K562 (cell line): ENCODE measurements at places on chromosomes 3 and 15.

GRCh38 chr3:123350971-123351370, 97.9 kb downstream of the ADCY5 start:
- DNase-seq, result no peak

GRCh38 chr15:61339516-61339915, 110.4 kb upstream of the RORA start:
- DNase-seq, result no peak

GRCh38 chr15:35061161-35061824, 23.8 kb downstream of the NANOGP8 start:
- no peak for DNase-seq

- no peak for DNase-seq
These were observed 92.4 kb upstream of the THBS1 start for GRCh38 chr15:39488516-39488915.

DNA sequence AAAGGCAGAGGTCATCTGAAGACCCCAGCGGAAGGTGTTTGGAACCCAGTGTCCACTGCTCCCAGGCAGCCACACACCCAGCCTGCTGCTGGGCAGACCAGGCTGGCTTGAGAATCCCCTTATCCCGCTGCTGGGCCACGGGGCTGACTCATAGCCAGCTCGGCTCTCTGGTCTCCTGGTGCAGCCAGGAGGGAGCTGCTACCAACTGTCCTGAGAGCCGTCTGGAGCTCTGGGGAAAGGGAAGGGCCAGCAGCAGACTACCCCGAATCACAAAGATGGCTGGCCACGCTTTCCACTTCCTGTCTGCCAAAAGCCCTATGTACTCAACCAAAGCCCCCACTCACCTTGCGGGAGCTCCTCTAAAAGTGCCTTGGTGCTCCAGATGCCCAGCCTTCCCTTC, 38.3 kb downstream of the WHAMM start:
- no peak for DNase-seq

DNA sequence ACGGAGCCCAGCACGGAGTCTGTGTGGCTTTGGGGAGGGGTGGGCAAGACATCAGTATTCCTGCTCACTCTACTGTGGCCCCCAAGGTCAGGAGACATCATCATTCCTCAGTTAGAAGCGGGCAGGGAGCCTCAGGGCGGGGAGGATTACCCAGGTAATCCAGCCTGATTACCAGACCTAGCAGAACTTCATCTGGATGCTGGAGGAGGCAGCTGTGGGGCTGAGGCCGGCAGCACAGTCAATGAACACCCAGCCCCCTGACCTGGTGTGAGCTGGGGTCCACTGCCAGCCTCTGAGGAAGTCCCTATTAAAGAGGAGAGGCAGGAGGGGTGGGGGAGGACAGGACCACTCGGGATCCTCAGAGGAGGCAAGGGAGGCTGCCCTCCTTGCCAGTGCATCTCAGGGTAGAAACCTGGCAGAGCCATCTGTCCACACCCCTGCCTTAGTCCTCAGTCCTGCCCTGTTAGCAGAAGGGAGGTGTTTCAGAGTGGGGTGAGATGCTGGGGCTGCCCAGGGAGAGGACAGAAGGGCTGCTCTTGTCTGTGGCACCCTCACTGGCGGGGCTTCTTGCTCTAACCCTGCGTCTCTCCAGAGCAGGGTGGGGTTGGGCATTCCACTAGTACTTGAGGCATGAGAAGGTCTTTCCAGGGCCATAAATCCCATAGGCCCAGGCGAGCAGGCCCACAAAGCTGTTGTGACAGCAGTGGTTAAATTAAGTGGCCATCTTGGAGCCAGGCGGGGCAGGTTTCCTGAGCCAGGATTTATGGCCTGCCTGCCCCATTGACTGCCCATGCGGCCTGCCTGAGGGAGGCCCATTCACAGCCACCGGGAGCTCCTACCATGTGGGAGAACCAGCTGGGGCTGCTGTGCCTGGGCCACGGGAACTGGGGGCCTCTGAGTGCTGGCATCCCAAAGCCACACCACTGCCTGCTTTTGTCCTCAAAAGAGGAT, 82.1 kb downstream of the LINGO1 start:
- no peak for DNase-seq

DNA sequence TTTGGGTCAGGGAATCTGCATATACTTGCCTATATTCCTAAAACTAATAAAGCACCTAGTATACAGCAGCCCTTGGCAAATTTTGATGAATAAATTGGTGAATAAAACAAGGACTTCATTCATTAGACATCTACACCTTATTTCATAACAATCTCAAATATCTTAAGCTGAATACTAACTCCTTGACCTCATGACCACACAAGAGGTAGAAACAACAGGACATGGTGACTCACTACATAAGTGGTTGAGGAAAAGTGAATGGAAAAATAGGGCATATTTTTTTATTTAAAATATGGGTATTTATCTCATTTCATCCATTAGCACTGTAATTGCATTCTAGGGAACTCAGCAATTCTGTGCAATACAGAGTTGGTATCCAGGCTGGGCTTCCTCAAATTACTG, 7.8 kb upstream of the STAC start:
- no peak for DNase-seq

- no peak for DNase-seq
These were observed 36.7 kb downstream of the FOXP1 start for GRCh38 chr3:71546821-71547220.

DNA sequence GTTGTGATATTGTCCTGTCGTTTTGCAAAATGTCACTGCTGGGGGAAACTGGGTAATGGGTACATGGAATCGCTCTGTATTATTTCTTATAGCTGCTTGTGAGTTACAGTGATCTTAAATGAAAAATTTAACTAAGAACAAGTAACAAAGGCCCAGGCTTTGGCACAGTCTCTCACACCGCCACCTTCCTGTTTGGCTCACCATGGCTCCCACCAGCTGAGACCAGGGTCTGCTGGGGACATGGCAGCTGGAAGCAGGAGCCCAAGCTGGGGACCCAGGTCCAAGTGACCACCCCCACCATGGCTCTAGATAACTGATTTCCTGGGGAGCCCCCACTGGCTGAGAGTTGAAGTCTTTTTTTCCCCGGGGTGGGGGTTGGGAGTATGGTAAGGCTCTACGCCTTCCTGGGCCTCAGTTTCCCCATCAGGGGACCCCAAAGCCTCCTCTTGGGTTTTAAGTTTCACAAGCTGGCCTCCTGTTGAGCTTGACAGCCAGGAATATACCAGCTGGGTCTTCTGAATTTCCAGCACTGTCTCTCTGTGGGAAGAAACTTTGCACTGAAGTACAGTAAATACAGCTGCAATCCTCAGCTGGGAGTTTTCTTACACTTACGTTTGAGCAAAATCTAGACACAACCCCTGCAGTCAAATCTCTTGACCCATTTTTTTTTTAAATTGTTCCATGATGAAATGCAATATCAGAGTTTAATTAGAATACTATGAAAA, 26.1 kb downstream of the ABTB1 start:
- DNase-seq, result no peak

GRCh38 chr3:69201658-69202057, 79.3 kb upstream of the LMOD3 start:
- no peak for DNase-seq

GRCh38 chr3:71524672-71525071, 58.9 kb downstream of the FOXP1 start:
- DNase-seq, result no peak

GRCh38 chr15:78085928-78086327, 6.4 kb upstream of the SH2D7 start:
- no peak for DNase-seq

DNA sequence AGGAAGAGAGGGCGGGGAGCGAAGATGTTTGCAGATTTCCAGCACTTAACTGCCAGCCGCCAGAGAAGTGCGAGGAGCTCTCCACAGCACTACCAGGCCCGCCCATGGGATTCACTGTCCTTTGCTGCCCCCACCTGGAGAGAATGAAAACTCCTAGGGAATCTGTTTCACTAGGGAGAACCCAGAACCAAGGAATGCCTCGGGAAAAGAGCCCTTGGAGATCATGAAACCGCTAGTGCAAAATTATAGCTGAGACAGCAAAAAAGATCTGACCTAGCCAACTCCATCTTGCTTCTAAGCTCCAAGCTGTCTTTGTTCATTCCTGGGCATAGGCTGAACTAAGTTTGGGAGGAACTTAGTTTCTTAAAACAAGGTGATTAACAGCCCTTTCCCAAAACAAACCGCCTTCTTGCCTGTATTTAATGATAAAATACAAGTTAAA, 82.6 kb upstream of the GCNT3 start:
- peak; percentile 74 for DNase-seq

DNA sequence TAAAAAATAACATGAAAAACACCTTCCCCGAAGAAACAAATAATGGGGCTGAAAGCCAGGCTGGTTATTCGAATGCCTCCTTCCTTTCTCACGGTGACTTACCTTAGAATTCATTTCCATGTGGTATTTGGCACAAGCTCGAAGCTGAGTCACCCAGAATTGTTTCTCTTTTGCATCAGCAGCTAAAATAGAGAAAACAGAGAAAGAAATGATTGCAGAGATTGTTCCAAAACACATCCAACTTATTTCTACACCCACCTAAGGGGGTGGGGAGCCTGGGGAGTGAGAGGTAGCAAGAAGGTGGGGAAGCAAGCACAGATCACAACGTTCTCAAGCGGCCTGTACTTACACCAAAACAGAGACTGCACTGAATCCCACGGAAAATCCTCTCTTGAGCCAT, 104.7 kb downstream of the OSBPL10 start:
- DNase-seq, result no peak

DNA sequence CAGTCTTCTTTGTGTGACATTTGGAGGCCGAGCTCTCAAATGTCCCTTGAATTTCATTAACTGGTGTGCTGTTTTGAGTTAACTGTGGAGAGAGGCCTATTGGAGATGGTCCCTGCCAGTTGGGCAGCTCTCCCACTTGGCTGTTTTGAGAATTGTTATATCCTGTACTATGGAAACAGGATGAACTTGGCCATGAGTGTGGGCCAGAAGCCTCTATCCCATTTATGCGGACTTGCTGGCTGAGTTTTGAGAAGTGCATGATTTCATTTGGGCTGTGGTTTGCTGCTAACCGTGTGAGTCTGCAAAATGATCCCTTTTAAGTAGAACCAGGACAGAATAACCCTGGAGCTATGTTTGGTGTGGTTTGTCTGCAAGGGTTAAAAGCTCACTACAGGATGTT, 366.0 kb downstream of the PTPRG start:
- DNase-seq, result no peak

GRCh38 chr15:100671858-100672543, 69.6 kb downstream of the ASB7 start:
- DNase-seq, result peak; percentile 63

DNA sequence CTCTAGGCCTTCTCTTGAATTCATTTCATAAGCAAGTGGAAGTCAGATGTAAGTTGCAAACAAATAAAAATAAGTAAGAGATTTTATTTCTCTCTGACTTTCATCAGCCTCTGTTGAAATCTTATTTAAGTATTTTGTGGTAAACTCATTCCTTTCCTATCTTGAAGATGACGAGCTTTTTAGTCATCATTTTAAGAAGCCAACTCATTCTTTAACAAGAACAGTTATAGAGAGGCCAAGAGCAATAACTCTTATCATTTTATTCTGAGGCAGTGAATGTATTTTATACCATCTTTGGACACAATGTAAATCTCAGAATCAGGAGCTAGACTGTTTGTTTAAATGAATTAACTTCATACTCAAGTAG, 147.5 kb upstream of the MBNL1 start:
- DNase-seq, result no peak

- no peak for DNase-seq
These were observed 194.9 kb upstream of the KBTBD8 start for GRCh38 chr3:66803206-66803605.

DNA sequence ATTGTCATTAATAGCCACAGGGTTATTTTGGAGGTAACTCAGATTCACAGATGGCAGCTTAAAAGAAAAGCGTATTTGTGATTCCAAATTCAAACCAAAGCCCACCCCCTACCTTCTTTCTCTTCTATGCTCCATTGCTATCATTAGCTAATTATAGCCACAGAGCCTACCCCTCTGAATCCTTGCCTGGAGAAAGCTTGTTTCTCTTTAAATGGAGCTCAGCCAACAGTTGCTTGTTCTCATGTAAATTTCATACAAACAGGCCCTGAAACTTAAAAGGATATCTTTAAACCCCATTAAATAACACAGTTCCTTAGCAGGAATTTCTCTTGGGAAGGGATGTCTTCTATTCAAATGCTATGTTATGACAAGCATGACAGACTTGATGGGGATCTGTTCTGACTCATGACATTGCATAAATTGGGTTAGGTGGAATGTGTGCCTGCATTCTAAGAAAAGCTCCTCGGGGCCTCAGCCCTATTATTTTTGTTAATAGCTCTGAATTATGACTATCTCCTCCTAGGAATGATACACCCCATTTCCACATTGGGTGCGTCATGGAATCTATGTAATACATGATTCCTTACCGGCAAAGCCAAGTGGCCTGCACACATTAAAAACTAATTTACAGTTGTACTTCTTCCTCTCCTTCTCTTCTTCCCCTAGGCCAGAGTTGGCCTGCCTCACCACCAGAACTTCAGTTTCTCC, 265.8 kb downstream of the TAFA4 start:
- no peak for DNase-seq

DNA sequence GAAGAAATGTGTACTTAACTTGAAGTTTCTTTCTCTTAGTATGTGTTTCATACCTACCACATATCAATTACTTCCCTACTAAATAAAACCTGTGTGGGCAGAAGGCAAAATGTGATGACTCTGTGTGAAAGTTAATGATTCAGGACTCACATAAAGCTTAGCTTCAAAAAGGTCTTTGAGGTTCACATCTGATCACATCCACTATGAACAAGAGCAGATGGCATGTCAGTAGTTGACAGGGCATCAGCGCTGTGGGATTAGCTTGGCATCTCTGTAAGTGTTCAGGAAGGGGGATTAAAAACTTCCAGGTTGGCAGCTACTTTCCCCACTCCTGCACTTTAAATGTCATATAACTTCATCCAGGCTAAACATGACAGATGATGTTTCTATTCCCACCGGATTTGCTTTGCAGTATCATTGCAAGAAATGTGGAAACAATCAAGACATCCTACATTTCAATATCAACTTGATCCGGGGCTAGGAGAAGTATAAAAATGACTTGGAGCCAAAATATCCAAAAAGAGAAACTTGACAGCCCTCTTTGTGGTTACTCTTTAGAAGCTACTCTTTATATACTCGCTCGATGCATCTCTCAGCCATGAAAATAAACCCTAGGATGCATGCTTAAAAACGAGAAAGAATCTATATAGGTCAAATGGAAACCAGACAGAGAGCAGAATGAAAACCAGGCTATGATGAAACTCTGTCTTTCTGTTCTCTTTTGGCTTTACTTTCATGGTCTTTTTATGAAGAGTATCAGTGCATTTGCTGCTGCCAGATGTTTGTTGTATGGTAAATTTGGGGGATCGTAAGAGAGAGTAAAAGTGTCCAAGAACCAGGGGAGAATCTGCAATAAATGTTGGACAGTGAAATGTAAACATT, 273.1 kb upstream of the ALCAM start:
- DNase-seq, result no peak

GRCh38 chr3:160538895-160539294, 26.5 kb downstream of the KPNA4 start:
- DNase-seq, result no peak

GRCh38 chr3:151214459-151214858, 11.4 kb upstream of the GPR171 start:
- no peak for DNase-seq

- no peak for DNase-seq
These were observed 801.6 kb downstream of the CADM2 start for GRCh38 chr3:85760342-85760741.
